ENCODE measurements at places on chromosomes 5 and 9.

DNA sequence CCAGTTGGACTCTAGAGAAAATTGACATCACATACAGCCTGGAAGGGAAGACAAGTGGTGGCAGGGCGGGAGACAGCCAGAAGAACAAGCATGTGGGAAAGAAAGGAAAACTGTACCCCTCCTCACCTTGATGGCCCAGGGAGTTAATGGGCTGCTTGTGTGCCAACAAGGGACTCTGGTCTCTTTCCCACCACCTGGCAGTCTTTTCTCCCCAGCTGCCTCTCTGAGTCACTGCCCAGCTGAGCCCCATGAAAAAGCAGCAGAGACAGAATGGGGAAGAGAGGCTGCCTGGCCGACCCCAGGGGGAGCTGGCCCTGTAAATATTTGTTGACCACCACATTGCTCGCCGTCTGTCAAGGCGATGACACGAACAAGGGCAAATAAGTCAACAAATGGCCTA, 359.4 kb downstream of the ENC1 start:
- DNase-seq: no peak

DNA sequence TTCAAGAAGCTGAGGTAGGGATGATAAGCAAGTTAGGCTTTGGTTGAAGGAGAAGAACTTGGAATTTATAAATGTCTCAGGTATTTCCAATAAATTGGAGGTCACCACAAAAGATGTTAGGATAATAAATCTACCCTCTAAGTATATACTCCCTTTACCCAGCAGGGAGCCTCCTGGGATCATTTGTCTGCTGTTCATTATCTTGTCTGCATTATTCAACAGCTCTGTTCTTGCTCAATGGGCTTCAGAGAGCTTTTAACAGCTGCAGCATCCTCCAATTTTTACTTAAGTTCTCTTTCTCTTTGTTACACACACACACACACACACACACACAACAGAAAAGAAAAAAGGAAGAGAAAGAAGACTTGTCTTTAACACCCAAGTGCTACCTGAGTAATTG, 51.7 kb upstream of the VPS13A start:
- no peak for DNase-seq

DNA sequence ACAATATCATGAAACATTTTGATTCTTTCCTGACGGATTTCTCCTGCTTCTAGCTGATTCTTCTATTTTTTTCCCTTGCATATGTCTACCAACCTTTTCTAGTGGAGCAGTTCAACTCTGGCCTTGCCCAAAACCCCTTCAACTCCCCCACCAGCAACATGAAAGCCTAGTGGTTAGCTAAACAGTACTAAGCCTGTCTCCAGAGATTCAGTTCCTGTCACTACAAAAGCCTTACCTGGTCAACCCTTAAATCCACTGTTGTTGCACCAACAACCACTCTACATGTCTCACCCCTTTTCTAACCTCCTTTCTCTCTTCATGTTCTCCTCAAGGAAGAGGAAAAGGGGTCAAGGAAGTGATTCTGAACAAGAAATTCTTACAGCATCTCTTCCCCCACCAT, 74.8 kb upstream of the PIK3R1 start:
- no peak for DNase-seq

GRCh38 chr5:143172739-143173138, 230.7 kb downstream of the NR3C1 start:
- no peak for DNase-seq

Data from stimulated activated CD8-positive, alpha-beta memory T cell treated with anti-CD3 and anti-CD28 coated beads, Interleukin-4, amount 100 ng/mL, for 4 hours (primary cell).